Fibroblast of lung (primary cell): ENCODE measurements at places on chromosomes 16 and 17. TPM values are rescaled to one million over a fixed set of nuclear protein-coding genes. Genes with fewer than 3 reads are reported as not detected.
A peak's percentile ranks its signal among the peaks of the same experiment; 100 is the strongest.

The KIF18B gene
- polyA plus RNA-seq: 2.5 and 13.5 TPM in 2 replicates

The NACA2 gene
- polyA plus RNA-seq: 0.17 TPM in 1 of 2 replicates, not detected in the other

The KRTAP4-1 gene
- not detected in 2 replicates for polyA plus RNA-seq

- no peaks in the 10 kb centered on the region for H3K36me3 ChIP-seq
- DNase-seq: peak; percentile 94
- no peak overlapping the region for H3K4me3 ChIP-seq
- H3K27ac ChIP-seq: peak overlapping the region; percentile 31
- no peaks in the 10 kb centered on the region for H3K27me3 ChIP-seq
- H3K4me1 ChIP-seq: peaks cover 24% of the 10 kb centered on the region
Observed at GRCh38 chr16:85390511-85391174, 222.5 kb upstream of the GSE1 start.

DNA sequence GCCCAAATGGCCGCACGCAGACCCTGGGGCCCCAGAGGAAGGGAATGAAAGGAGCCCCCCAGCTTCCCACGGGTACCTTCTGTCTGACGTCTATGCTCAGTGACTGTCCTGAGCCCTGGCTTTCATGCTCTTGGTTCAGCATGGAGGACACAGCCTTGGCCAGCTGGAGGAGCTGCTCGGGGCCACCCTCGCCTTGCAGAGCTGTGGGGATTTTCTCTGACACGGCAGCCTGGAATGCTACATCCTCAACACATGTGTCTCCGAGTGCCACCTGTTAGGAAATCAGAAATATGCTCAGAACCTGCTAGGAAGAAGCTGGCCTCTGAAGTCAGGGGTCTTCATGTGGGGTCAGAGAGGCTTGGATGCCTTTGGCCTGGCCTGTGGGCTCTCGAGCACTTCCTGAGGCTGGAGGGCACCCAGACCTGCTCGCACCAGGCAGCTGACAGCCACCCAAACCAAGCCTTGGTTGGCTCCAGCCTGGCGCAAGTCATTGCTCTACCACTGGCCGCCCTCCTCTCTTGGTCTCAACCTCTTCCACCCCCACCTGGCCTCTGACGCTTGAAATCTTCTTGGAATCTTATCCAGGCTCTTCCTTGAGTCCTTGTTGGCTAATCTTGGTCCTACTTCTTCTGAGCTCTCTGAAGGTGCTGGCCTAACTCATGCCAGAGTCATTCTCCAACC, 63.7 kb upstream of the BCO1 start:
- H3K36me3 ChIP-seq: no peaks in the 10 kb centered on the region
- no peak for DNase-seq
- no peak overlapping the region for H3K27ac ChIP-seq
- H3K27me3 ChIP-seq: no peaks in the 10 kb centered on the region
- no peak overlapping the region for H3K4me3 ChIP-seq

DNA sequence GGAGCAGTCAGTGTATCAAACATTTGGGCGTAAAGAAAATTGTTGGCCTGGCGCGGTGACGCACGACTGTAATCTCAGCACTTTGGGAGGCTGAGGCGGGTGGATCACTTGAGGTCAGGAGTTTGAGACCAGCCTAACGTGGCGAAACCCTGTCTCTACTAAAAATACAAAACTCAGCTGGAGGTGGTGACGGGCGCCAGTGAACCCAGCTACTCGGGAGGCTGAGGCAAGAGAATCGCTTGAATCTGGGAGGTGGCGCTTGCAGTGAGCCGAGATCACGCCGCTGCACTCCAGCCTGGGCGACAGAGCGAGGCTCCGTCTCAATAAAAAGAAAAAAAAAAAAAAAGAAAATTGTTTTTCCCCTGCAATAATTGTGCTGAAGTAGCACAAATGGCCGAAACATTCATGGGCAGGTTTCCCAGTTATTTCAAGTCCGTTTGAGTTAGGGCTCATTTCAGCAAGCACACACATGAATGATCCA, 1.4 kb downstream of the GCSH start:
- no peaks in the 10 kb centered on the region for H3K36me3 ChIP-seq
- H3K27ac ChIP-seq: no peak overlapping the region
- H3K4me3 ChIP-seq: peak overlapping the region; percentile 83
- peak; percentile 64 for DNase-seq

DNA sequence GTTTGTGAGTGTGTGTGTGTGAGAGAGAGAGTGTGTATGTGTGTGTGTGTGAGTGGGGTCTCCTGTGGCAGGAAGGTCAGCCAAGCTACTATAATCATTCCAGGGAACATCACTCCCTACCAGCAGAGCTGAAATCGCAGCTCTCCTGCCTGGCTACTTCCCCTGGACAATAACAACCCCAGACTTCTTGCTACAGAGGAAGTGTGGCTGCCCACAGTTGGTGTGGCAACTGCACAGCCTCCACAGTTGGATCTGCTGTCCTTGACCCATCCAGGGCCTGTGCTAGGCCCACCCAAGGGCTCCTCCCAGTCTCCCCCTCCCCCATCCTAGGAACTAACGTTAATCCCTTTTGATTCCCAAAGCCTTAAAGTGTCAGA, 1.5 kb downstream of the SLC13A5 start:
- H3K27ac ChIP-seq: no peak overlapping the region
- H3K4me1 ChIP-seq: no peaks in the 10 kb centered on the region
- H3K27me3 ChIP-seq: peaks cover 22% of the 10 kb centered on the region
- no peaks in the 10 kb centered on the region for H3K36me3 ChIP-seq
- no peak for DNase-seq

DNA sequence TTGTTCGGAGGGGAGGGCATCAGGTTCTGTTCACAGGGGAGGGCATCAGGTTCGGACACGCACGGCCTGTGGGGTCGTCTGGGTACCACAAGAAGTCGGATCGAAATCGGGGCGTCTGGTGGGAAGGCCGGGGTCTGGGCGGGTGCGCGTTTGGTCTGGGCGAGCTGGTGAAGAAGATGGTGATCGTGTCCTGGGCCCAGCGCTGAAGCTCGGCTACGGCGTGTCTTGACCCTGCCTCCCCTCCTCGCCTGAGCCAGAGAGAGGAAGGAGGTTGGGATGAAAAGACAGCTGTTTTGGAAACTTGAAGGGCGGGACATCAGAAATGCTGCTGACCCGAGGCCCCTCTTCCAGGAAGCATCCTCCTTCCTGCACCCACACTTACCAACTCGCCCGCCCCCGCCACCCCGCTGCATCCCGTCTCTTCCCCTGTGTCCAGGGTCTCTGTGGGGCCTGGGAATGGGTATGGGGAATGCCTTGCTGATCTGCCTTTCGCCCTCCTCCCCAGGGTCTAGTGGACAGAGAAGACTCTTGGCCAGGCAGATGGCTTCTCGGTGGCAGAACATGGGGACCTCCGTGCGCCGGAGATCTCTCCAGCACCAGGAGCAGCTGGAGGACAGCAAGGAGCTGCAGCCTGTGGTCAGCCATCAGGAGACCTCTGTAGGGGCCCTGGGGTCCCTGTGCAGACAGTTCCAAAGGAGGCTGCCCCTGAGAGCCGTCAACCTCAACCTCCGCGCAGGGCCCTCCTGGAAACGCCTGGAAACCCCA, 498 bp downstream of the PIMREG start:
- peaks cover 3% of the 10 kb centered on the region for H3K27me3 ChIP-seq
- DNase-seq: no peak
- peaks cover 12% of the 10 kb centered on the region for H3K4me1 ChIP-seq
- peaks cover 3% of the 10 kb centered on the region for H3K36me3 ChIP-seq
- H3K4me3 ChIP-seq: peak overlapping the region; percentile 79

- no peaks in the 10 kb centered on the region for H3K27me3 ChIP-seq
- H3K27ac ChIP-seq: no peak overlapping the region
- no peak for DNase-seq
- no peak overlapping the region for H3K4me3 ChIP-seq
Observed at GRCh38 chr17:50169881-50170459, 4.2 kb downstream of the SGCA start.

DNA sequence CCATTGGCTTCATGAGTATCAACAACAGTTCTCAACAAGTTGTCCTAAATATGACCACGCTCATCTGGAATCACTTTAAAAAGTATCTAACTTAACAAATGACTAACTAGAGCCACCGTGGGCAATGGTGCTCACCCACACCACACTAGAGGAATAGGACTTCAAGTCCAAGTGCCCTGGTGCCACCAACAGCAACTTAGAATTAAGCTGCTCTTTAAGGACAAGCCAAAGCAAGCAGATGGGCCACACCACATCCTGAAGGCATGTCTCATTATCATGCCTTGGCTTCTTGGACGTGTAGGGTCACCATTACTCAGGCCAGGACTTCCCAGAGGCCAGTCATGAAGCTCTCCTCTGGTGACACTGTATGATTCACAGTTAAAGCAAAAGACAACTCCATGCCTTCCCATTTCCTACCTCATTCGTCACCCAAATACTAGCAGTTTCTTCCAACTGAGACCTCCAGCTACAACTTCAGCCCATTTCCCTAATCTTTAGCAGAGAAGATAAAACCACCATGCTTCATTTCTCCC, 9.4 kb upstream of the SLC6A4 start:
- no peaks in the 10 kb centered on the region for H3K27me3 ChIP-seq
- H3K27ac ChIP-seq: no peak overlapping the region
- no peaks in the 10 kb centered on the region for H3K4me1 ChIP-seq
- DNase-seq: no peak

- no peak for DNase-seq
- H3K27me3 ChIP-seq: no peaks in the 10 kb centered on the region
- H3K36me3 ChIP-seq: no peaks in the 10 kb centered on the region
- H3K4me1 ChIP-seq: no peaks in the 10 kb centered on the region
Observed at GRCh38 chr16:78461087-78461486, 361.6 kb downstream of the WWOX start.

- H3K36me3 ChIP-seq: no peaks in the 10 kb centered on the region
- no peak overlapping the region for H3K27ac ChIP-seq
- DNase-seq: no peak
Observed at GRCh38 chr17:34580685-34581445, 1.5 kb downstream of the TMEM132E start.
